ENCODE measurements at places on chromosomes 3 and 15. TPM values are rescaled to one million over a fixed set of nuclear protein-coding genes. Genes with fewer than 3 reads are reported as not detected.

ALPK3 gene
- total RNA-seq, result 0.26 TPM

MCF2L2 gene
- 7.3 TPM for total RNA-seq

AMIGO3 gene
- total RNA-seq, result not detected

A4GNT gene
- total RNA-seq, result not detected

SPESP1 gene
- total RNA-seq, result 0.61 TPM

- no peak for DNase-seq
Observed at GRCh38 chr15:54250326-54250725, 272.1 kb downstream of the UNC13C start.

GRCh38 chr3:66413151-66413751 is 87.6 kb downstream of the LRIG1 start:
- DNase-seq, result no peak

DNA sequence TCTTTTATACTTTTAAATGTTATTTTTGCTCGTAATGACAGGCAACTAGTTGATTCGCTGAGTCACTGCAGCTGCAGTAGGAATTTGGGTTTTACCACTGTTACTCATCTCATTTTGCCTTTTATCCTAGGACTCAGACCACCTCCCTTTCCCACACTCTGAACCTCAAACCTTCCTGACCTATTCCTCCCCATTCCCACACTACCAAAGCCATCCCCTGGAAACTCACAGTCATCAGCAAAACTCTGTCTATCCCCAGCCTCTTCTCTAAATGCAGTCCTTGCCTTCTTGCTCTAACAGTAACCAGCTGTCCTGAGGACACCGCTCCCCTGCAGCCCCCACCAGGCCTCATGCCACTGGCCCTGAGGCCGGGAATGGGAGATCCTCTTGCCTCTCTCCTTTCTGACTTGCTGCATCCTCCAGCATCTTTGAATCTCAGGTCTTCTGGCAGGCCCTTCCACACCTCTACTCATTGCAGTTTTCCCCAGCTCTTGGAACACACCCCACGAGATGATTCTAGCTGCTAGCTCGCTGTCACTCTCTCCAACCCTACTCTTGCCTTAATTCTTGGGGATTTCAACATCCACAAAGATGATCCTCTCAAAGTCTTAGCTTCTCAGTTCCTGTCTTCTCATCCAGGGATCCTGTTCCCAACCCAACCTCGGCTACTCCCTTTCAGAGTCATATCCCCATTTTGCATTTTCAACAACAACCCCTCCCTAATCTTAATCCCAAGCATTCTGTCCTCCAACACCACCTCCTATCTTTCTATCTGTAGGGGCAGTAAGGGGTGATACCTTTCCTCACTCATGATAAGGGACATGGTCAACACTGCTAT is 55.9 kb upstream of the C3orf80 start:
- DNase-seq, result no peak

- DNase-seq, result no peak
Observed at GRCh38 chr3:35635926-35636683, 3.2 kb upstream of the ARPP21 start.

DNA sequence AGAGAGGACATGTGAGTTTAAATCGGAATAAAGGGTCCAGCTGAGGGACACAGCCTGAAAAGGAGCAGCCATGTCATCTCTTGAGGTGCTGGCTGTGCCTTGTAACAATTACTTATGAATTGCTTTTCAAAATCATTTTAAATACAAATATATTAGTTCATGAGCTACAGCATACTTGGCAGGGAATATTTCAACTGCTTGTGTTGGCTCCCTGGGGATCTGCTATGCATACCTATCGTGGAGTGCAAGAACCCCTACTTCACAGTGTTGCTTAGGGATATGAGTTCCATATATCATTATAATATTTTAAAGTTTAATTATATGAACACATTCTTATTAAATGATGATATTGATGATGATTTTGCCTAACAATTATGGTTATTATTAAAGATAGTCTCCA is 19.1 kb upstream of the P2RY14 start:
- DNase-seq, result no peak

DNA sequence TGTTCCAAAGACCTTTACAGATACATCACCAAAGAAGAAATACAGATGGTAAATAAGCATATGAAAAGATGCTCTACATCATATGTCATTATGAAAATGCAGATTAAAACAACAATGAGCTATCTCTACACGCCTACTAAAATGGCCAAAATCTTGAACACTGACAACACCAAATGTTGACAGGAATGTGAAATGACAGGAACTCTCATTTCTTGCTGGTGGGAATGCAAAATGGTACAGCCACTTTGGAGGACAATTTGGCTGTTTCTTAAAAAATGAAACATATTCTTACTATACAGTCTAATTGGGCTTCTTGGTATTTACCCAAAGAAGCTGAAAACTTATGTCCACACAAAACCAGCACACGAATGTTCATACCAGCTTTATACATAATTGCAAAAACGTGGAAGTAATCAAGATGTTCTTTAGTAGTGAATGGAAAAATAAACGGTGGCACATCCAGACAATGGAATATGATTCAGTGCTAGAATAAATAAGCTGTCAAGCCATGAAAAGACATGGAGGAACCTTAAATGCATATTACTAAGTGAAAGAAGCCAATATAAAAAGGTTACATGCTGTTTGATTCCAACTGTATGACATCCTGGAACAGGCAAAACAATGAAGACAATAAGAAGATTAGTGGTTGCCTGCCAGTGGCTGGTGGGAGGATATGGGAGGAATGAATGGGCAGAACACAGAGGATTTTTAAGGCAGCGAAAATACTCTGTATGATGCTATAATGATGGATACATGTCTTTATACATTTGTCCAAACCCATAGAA is 81.3 kb upstream of the NEDD4 start:
- DNase-seq, result no peak

- DNase-seq, result no peak
Observed at GRCh38 chr3:23162934-23163333, 40.2 kb upstream of the UBE2E2 start.

- DNase-seq, result no peak
Observed at GRCh38 chr3:3802046-3802445, 2.8 kb downstream of the LRRN1 start.

GRCh38 chr3:129261894-129262293 is 12.5 kb downstream of the COPG1 start:
- DNase-seq, result no peak

DNA sequence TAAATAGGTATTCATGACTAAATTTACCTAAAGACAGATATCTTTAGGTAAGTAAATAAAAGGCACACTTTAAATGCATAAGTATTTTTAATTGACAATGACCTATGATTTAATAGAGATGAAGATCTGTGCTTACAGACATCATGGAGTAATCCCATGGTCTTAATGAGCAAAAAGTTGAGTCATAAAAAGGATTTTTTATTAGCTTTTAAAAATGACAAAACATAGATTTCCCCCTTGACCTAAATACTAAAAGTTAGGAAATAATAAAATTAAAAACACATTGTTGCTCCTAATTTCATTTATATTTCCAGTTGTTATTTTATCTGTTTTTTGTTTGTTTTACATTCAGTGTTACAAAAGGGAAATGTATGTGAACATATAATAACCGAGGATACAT is 1005.7 kb downstream of the ROBO1 start:
- DNase-seq, result no peak

GRCh38 chr3:27560484-27561056 is 76.4 kb upstream of the SLC4A7 start:
- no peak for DNase-seq

- no peak for DNase-seq
Observed at GRCh38 chr15:38231436-38231835, 21.2 kb upstream of the SPRED1 start.

GRCh38 chr3:32109256-32109655 is 2.8 kb downstream of the GPD1L start:
- no peak for DNase-seq

GRCh38 chr15:87638554-87639083 is 617.9 kb downstream of the NTRK3 start:
- DNase-seq, result no peak
